ENCODE measurements at places on chromosomes 11 and 22. TPM values are rescaled to one million over a fixed set of nuclear protein-coding genes. Genes with fewer than 3 reads are reported as not detected.

GRCh38 chr11:4851033-4851432 is 2.0 kb upstream of the OR51S1 start:
- DNase-seq = peak; percentile 25

DNA sequence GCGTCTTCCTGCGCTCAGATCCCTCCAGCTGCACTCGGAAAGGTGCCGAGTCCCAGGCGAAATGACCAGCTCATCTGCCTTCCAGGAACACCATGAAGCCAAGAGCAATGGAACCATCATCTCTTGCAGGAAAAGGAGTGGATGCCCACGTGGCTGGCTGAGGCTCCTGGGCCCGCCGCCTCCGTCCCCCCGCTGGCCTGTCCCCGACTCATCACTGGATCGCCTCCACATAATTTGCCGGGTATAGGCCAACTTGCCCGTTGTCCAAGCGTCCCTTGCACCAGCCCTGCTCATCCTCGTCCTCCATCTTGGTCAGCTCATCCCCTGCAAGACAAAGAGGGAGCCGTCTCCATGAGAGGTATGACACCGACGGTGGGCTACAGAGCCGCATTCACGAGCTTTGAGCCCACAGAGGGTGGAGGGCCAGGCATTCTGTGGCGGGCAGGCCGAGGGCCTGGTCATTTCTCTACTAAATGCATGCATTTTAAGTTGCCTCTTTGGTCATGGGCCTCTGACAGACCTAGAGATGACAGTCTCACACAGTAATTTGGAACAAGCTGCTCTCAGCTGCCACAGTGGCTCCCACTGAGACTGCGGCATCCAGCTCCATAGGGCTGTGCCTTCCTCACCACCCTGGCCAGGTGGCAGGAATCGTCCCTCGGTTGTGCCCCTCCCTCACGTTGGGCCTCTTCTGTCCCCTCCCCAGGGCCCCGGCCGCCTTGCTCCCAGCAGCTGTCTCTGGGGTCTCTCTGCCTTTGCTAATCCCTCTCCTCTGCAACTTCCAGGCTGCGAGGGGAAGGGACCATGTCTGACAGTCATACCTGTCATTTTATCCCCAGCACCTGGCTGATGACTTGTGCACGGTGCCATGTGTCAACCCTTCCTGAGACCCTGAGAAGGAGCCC is 14.3 kb upstream of the ARFGAP3 start:
- no peak for DNase-seq

DNA sequence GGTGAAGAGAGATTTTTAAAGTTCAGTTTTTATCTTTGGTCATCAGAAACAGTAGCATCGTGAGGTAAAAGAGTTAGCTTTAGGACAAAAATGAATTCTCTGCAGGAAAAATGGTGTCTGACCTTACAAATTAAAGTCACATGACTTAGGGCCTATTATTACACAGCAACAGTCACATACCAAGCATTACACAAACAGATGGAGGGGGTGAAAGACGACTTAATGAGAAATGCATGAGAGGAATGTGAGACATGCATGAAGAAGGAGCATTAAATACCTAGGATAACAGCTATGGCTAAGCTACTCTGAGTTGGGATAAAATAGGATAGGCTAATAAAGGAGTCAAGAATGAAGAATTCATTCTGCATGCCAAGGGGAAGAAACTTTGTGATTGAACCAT is 77.5 kb downstream of the BLID start:
- DNase-seq = peak; percentile 96

- no peak for DNase-seq
Measured at GRCh38 chr11:116742104-116742503, 30.7 kb downstream of the BUD13 start.

OR1S2 gene
- not detected for polyA plus RNA-seq

- no peak for DNase-seq
Measured at GRCh38 chr11:16410479-16410878, 54.1 kb upstream of the SOX6 start.

DNA sequence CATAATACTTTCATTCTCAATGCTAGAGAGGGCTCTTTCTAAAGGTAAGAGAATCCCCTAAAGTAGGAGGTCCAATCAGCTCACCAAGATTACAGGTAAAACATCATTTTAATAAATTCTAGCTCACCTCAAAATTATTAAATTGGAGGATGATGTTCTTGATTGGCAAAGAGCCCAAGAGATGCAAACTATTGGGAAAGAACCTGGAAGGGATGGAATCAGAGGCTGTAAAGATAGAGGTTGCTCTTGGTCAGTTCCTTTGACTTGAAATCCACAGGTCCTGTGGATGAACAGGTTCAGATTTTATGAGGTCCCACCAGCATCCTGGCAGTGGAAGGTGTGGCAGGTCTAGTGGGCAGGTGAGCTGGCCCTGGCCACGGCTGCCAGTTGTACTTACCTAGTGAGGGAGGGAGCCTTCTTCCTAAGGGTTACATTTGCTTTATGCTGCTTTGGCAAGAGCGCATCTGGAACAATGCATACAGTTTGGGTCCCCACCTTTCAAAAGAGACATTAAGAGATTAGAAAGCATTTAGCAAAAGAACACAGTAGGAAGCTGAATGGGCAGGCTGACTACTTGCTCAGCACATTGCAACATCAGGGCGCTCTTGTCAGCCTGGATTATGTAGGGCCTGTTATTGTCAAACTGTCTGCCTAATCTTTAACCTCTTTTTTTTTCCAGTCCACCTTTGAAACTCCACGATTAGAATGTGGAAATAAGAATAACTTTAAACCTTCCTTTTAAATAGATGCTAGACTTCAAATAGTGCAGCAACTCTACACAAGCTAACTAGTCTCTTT is 97.0 kb downstream of the RDX start:
- no peak for DNase-seq

All from fibroblast of lung (primary cell).